Activated CD4-positive, alpha-beta T cell treated with anti-CD3 and anti-CD28 coated beads for 24 hours (primary cell): ENCODE measurements at places on chromosomes 5 and 9.

- DNase-seq, result no peak
These were observed 197.6 kb upstream of the MEF2C start for GRCh38 chr5:89080467-89081116.

DNA sequence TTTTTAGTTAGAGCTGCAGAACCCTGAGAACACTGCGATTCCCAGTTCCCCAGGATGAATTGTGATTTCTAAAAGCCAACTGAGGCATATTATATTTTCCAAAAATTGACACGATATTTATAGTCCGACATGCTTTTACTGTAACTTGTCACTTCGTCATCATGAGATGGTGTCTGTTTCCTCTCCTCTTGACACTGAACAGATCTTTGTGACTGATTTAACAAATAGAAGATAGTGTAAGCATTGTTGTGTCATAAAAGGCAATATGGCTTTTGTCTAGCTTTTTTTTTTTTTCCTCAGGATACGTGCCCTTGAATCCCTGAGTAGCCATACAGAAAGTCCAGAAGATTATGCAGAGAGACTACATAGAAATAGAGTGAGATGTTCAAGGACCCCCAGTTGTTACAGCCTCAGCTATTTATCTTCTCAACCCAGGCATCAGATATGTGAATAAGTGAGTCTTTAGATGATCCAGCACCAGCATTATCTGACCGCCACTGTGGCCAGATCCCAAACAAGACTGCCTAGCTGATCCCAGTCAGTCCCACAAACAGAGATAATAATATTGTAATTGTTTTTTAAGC is 27.8 kb upstream of the CCL21 start:
- DNase-seq, result no peak

- no peak for DNase-seq
These were observed 64.5 kb downstream of the MCTP1 start for GRCh38 chr5:95220381-95220780.

DNA sequence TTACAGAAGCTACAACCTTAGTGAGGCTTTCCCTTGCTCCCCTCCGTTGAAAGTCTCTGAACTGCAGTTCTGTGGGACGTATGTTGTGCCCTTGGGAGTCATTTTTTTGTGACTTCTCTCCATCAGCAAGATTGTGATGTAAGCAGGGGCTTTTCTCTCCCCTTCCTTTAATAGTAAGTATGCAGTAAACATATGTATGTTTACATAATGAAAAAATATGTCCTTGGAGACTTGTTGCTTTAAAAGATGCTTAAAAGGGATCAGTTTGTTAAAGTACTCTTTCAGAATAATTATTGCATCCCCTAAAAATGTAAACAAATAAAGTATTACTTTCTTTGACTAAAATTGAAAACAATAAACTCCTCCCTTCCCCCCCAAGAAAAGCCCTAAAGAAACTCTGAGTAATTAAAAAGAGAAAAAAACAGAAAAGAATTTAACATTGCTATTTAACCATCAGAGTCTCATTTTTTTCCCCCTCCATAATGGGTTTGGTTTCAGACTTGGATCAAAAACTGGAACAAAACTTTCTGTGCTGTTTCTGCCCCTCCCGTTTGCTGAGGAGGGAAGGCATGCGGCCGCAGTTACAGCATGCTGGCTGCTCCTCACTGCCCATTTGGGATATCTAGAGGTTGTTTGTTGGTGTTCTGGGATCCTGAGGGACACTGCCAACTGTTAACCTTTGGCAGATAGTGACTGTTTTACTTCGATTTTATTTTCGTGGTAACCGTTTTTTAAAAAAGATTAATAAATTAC is 40.2 kb downstream of the TRIO start:
- no peak for DNase-seq

GRCh38 chr9:109914280-109915027 is 134.5 kb downstream of the PALM2AKAP2 start:
- no peak for DNase-seq

- DNase-seq, result peak; percentile 81
These were observed 2.5 kb upstream of the SEC16A start for GRCh38 chr9:136485049-136486045.

GRCh38 chr5:146273109-146273508 is 65.5 kb upstream of the POU4F3 start:
- DNase-seq, result no peak

DNA sequence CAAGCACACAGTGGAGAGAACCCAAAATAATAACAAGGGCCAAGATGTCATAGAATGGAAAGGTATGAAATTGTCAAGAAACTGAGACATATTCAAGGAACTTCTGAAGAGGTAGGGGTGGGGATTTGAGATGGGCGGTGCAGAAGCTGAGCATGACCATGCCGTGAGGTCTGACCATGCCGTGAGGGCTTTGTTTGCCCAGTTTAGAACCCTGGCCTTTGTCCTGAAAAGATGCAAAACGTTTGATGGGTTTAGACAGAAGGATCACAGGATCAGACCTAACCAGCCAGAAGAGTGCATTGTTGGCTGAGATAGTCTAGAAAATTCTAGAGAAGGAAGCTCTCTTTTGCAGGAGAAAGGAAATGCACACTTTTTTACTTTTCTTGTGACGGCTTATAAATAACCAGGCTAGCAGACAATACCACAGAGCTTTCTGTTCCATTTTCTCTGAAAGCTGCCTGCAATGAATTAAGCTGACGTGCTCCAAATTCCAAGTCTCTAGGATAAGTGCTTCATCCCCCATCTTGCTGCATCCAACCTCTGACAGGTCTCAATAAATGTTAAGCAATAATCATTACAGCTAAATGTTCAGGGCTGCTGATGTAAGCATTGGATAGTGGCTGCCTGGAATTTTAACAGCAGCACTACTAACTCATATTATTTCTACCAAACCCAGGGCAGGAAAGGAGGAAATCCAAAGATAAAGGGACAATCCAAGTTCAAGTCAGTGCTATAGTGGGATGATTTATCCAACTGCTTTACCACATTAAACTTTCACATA is 110.9 kb upstream of the IL6ST start:
- no peak for DNase-seq

GRCh38 chr5:173396311-173396993 is 68.2 kb upstream of the STC2 start:
- DNase-seq, result no peak
